ENCODE measurements at places on chromosomes 2 and 18.

- DNase-seq: no peak
These were observed 849.4 kb downstream of the LRRTM4 start for GRCh38 chr2:76672798-76673197.

- DNase-seq: no peak
These were observed 47.6 kb upstream of the OTOS start for GRCh38 chr2:240187989-240188590.

GRCh38 chr2:156132130-156132529 lies 200.4 kb downstream of the NR4A2 start:
- no peak for DNase-seq

GRCh38 chr2:35428548-35428947 lies 927.0 kb upstream of the CRIM1 start:
- DNase-seq: peak; percentile 1

- no peak for DNase-seq
These were observed 60.2 kb downstream of the E2F6 start for GRCh38 chr2:11405599-11406266.

DNA sequence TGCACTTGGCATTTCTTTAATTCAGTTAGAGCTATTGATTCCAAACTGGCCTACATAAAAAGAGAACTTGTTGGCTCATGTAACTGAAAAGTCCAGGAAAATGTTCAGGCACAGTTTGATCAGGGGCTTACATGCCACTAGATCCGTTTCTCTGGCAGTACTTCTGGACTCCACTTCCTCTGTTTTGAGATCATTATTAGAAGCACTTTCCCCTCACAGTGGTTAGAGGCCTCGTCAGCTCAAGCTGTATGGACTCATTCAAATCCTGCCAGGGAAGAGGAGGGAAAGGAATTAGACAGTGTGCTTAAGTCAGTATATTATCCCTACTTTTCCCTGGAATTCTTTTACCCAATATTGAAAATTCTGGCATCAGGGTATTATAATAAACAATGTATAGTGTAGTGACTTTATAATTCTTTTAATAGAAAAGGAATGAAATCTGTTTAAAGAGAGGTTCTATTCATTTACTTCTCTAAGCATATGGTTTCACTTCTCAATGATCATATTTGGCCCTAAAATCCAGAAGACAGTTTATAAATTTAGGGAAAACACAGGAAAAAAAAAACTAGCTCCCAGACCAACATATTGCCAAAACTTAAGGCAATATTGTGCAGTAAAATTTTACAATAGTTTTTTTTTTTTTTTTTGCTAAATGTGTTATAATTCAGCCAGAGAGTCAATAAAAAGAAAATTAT lies 92.0 kb downstream of the ARMC9 start:
- no peak for DNase-seq

GRCh38 chr18:6882401-6882800 lies 152.9 kb downstream of the ARHGAP28 start:
- DNase-seq: no peak

DNA sequence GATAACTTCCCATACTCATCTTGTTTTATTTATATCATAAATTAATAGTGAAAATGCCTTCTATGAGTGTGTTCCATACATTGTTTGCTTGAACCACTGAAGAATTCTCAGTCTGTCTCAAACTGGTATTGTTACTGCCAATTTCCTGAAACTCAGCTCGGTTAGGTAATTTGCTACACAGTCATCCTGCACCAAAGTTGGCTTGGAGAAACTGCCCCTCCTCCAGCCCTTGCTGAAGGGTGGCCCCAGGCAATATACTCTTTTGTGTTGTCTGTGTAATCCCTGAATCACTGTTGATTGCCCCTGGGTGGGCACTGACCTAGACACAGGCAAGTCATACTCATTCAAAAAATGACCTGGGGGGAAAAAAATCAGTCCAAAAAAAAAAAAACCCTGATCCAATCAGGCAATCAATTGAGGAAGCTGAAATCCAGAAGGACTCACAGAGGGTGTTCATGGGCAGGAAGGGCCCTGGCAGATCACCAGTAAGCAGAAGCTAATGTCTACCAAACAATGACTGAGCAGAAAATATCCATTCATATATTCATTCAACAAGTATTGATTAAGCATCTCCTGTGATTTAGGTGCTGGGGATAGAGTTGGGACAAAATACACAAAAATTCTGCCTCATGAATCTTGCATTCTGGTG lies 3.8 kb upstream of the SESTD1 start:
- no peak for DNase-seq

GRCh38 chr2:230916218-230916617 lies 8.8 kb downstream of the GPR55 start:
- DNase-seq: no peak

- DNase-seq: no peak
These were observed 119.3 kb upstream of the MSH2 start for GRCh38 chr2:47283659-47284058.

DNA sequence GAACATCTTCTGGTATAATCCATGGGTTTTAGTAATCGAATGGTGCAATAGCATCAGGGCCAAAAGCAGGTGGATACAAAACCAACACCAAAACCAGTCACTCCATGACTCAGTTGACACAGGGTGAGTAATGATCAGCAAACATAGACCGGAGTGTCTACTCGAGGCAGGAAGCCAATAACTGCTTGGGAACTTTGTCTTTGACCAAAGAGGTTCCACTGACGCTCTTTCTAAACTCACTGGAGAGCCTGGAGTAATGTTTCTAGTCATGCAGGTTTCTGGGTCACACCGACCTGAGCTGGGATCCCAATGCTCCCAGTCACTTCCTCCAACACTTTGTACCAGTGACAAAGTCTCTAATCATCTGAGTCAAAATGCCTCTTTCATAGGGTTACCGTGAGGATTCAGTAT lies 30.9 kb downstream of the MREG start:
- peak; percentile 84 for DNase-seq

DNA sequence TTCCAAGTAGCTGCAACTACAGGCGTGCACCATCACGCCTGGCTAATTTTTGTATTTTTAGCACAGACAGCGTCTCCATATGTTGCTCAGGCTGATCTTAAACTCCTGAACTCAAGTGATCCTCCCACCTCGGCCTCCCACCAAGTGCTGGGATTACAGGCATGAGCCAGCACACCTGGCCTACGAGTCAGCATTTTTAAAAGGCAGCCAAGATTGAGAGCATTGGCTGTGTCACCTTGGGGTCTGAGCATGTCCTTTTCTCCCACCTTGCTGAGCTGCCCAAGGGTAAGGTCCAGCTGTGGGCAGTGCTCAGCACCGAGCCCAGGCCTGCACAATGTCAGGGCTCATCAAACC lies 142.8 kb upstream of the LMAN1 start:
- DNase-seq: no peak

GRCh38 chr18:67590571-67591141 lies 74.1 kb upstream of the DSEL start:
- DNase-seq: peak; percentile 13

- DNase-seq: no peak
These were observed 2.8 kb upstream of the ZNF236 start for GRCh38 chr18:76819411-76820136.

DNA sequence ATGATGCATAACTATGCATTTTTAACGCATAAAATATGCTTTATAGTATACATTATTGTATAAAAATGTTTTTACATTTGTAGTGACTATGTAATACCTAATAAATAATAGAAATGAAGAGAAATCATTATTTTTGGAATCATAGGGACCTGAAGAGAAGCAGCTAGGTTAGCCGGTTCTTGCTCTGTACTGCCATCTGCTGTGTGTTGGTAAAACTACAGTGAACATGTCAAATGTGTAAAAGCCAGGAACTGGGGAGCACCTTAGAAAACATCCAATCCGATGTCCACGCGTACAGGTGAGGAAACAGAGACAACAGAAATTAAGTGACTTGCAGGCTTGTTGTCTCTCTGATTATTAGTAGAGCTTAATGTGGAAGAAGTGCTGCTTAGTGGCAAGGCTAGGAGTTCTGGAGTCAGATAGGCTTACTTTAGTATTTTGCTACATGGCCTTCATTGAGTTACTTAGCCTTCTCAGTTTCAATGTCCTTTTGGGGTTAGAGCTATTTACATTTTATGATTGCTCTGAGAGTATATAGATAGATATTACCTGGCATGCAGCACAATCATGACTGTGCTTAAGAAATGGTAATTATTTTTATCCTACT lies 386.5 kb downstream of the DLGAP1 start:
- peak; percentile 36 for DNase-seq

GRCh38 chr2:226758921-226759640 lies 40.5 kb downstream of the IRS1 start:
- peak; percentile 61 for DNase-seq

DNA sequence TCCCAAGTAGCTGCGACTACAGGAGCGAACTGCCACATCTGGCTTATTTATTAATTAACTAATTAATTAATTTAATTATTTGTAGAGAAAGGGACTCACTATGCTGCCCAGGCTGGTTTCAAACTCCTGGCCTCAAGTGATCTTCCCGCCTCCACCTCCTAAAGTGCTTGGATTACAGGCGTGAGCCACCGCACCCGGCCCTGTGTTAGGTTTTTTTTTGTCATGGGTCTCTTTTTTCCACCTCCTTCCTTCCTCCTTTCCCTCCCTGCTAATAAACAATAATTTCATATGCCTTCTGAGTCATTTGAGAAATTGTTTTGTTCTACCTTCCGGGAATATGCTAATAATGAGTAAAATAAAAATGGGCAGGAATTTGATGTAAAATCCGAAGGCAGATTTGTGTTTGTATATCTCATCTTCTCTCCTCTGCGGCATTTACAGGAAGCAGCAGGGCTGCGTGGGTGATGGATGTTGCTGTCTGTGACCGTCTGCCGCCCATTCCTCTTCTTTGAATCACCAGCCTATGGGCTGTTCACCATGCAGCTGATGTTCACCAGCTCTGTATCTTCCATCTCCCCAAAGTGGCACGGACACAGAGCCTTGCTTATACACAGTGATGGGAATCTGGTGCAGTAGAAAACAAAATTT lies 89.9 kb downstream of the ACSL3 start:
- peak; percentile 86 for DNase-seq

DNA sequence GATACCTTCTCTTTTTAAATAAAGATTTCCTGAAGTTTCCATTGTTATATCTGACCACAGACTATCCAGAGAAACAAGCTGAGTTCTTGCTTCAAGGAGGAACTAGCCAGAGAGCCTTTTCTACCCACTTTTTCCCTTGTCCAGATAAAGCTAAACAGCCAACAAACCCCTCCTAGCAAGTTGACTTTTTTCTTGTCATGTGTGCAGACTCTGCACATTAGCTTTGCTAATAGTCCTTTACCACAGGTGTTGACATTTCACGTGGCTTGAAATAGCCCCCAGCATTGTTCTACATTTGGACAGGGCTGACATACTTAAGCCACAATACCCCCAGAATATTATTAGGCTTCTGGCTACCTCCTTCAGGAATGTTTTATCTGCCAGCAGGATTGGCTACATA lies 40.7 kb downstream of the PCBP1 start:
- DNase-seq: no peak

GRCh38 chr2:70085711-70086277 lies 1.5 kb upstream of the PCBP1 start:
- DNase-seq: no peak

GRCh38 chr18:44098551-44099098 lies 582.1 kb upstream of the SETBP1 start:
- peak; percentile 27 for DNase-seq

GRCh38 chr2:239586651-239587310 lies 186.0 kb upstream of the HDAC4 start:
- DNase-seq: no peak

GRCh38 chr2:72330652-72331051 lies 183.0 kb upstream of the CYP26B1 start:
- DNase-seq: no peak

- DNase-seq: no peak
These were observed 188.2 kb downstream of the ALK start for GRCh38 chr2:29733213-29733612.

DNA sequence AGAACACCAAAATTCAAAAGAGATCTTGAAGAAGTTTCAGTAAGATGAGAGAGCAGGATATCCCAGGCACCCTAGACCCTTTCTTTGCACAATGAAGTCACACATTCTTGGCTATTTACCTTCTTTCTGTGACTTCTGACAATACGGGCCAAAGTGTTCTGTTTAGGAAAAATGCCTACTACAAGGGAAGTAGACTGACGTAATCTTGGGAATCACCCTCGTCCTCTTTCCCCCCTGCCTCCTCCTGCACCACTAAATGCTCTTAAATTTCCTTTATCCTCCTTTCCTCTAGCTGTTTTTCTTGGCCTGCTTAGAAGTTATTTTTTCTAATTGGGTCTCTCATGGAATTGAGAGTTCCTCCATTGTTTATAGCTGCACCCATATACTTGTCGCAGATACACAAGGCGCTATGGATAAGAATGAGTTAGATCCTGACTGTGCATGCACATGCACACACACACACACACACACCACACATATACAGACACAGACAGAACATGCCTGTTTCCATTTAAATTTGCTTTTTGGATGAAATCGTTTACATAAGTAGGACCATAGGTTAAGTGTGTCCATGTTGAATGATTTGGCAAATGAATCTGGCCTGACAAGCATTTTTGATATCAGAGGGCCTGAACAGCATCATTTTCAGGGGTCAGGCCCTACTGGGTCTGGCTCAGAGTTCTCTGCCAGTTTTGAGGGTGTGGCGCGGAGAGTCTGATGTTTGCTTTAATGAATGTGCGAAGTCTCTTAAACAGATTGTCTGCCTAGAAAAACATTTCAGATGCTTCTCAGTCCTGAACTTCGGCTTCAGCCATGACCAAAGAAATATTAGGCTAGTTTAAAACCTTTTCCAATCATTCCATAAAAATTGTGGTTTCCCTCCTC lies 131.9 kb upstream of the NT5C1B start:
- DNase-seq: peak; percentile 37
